ENCODE measurements at places on chromosomes 1 and 21.
A peak's percentile ranks its signal among the peaks of the same experiment; 100 is the strongest.

- no peak for DNase-seq
These were observed 8.2 kb downstream of the GPSM2 start for GRCh38 chr1:108884968-108885367.

GRCh38 chr1:14936815-14937214 is 216.7 kb upstream of the TMEM51 start:
- DNase-seq = no peak

GRCh38 chr21:42834726-42835191 is 44.6 kb downstream of the WDR4 start:
- DNase-seq = no peak

DNA sequence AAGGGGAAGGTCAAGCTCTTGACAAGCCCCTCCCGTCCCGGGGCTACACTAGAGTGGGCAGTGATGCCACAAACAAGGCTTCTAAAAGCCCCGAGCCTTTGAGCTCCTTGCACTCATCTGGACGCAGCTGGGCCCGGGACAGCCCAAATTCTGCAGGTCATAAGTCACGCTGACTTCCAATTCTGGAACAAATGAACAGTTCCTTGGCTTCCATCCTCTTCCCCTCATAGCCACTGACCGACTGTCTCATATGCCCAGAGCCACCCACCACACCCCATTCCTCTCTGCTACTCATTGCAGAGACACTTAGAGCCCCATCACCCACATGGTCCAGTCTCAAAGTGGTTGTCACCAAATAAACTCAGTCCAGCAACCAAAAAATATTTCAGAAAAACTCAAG is 32.8 kb upstream of the PRELP start:
- no peak for DNase-seq

GRCh38 chr1:14794906-14795305 is 196.4 kb downstream of the KAZN start:
- no peak for DNase-seq

DNA sequence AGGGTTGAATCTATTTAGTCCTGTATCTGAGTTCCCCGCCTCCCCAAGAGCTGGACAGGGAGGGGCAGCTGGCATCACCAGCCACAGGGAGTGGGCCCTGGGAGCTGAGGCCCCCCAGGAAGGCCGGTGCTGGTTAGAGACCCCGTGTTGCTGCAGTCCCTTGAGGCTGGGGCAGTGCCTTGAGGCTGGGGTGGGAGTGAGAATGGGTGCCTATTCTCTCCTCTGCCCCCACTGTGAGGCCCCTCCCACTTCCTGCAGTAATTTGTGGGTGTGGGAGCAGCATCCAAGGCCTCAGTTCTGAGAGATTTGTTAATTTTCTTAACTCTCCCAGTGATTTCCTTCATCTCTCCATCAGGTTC is 2.5 kb upstream of the TRAPPC3 start:
- no peak for DNase-seq

- DNase-seq = no peak
These were observed 15.1 kb downstream of the FOXJ3 start for GRCh38 chr1:42319871-42320484.

DNA sequence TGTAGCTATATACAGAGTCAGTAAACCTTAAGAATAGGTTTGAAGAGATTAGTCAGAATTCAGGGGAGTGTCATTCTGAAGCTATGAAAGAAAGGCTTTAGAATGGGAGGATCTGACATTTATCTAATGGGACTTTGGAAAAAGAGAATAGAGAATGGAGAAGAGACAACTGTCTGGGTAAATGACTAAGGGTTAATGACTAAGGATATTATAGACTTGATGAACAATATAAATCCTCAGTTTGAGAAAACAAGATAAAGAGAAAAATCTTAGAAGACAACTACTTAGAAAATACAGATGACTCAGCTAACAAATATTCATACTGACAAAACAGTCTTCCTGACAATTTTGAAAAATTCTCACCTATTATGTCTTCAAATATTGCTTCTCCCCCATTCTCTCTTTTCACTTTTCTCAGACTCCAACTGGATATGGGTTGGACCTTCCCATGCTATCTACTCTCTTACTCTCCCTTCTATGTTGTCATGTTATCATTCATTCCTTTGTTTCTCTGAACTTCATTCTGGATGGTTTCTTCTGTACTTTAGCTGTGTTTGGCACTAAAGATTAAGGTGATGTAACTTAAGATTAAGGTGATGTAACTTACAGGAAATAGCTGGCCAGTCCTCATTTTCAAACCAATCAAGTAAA is 20.4 kb downstream of the SLC16A1 start:
- DNase-seq = peak; percentile 15

GRCh38 chr1:185350027-185350442 is 33.0 kb upstream of the IVNS1ABP start:
- no peak for DNase-seq

GRCh38 chr1:35297886-35298285 is 29.4 kb downstream of the ZMYM4 start:
- no peak for DNase-seq

DNA sequence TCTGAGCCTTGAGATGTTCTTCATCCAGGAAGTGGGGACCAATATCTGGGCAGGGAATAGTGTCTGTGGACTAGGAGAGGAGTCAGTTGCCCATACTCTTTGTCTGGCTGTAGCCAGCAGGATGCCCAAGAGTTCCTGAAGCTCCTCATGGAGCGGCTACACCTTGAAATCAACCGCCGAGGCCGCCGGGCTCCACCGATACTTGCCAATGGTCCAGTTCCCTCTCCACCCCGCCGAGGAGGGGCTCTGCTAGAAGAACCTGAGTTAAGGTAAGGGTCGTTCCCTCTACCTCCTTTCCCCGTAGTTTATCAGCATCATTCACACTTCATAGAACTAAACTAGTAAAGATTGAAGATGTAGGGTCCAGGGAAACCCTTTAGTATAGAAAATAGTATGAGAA is 3.4 kb upstream of the PPOX start:
- DNase-seq = no peak

DNA sequence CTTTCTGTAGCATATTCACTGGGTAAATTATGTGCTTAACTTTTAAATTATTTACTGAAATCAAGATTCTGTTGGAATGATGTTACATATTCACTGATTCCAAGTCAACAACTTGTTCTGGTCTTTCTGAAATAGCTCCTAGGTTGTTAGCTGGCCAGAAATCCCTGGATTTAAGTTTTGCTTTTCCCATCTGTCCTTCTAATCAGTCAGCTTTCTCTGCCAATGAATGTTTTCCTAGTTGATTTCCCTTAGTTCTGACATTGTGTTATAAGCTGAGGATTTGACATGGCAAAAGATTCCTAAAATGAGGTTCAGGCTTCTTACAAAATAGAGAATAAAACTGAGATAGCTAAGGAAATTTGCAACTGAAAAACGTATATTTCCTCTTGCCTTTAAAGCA is 1479.6 kb downstream of the MRPL39 start:
- no peak for DNase-seq

DNA sequence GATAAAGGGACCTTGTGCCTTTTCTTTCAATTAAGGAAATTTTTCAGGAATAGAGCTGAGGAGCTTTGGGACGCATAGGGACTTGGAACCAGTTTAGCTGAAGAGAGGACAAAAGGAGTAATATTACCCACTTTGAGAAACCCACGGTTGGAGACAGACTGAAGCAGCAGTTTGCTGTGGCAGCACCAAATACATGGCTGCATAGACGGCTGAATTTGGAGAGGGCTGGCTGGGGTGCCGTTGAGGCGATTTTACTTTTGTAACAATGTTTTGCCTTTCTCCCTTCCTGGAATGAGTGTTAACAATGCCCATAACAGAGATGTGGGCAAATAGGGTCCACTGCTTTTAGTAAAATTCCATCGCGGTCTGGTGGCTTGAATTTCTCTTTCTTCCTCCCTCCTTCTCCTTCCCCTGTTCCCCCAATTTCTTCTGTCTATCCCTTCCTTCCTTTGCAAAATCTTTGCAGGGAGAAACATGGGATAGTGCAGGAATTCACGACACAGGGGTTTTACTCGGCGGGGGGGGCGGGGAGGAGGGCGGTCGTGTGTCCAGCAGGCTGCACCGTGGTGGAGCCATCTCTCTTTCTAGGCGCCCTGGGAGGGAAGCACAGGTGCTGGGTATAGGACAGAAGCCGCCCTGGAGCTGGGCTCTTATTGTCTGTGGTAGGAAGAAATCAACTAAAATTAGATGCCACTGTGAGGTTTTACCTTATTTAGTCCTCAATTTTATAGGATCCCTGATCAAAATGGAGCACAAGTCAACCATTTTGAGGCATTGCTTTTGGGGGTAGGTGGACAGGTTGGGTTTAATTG is 6.8 kb downstream of the LHX4 start:
- no peak for DNase-seq

Data from suppressor macrophage treated with lipopolysaccharide for 4 hours (primary cell).